ENCODE measurements at places on chromosomes 4 and X.

- DNase-seq, result no peak
These were observed 104.8 kb upstream of the ENPEP start for GRCh38 chr4:110371016-110371770.

- no peak for DNase-seq
These were observed 23.7 kb upstream of the UNC5C start for GRCh38 chr4:95572304-95572991.

GRCh38 chr4:8039853-8040252 is 100.2 kb upstream of the AFAP1 start:
- DNase-seq, result no peak

DNA sequence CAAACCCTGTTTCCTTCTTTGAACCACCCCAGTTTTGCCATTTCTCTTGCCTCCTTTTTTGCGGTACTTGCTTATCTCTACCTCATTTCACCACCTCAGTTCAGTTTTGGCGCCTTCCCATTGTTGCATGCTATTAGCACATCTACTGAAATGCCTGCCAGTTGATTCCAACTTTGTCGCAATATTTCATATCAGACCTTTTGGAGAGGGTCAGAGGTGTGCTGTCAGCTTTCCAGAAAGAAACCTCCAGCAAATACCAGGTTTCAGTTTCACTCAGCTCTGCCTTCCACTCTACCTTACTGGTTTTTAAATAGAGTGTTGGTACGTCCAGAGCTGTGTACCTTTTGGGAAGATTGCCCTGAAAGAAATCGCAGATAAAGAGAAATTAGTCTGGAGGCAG is 91.9 kb upstream of the CPEB2 start:
- DNase-seq, result no peak

GRCh38 chr4:114606245-114606644 is 7.6 kb downstream of the UGT8 start:
- DNase-seq, result no peak

- DNase-seq, result no peak
These were observed 192.2 kb upstream of the ARX start for GRCh38 chrX:25207803-25208475.
